ENCODE measurements at places on chromosomes 11 and 22.

DNA sequence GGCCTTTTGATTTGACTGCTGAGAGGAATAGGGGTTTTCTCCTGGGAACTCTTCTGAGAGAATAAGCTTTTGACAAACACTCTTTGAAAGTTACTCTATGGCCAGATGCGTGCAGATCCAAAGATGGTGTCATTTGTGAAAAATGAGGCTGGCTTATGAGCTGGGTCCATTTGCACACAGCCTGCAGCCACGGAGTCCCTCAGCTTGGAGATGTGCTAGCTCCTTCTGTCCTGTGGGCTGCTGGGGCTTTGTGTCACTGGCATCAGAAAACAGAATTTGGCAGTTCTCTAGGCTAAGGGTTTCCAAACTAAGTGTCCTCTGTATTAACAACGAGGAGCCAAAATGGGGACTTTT lies 702.4 kb downstream of the NTM start:
- DNase-seq: no peak

GRCh38 chr11:8870411-8871170 lies 40.4 kb upstream of the AKIP1 start:
- DNase-seq: peak; percentile 40

GRCh38 chr22:19801340-19802000 lies 40.9 kb downstream of the TBX1 start:
- DNase-seq: no peak

DNA sequence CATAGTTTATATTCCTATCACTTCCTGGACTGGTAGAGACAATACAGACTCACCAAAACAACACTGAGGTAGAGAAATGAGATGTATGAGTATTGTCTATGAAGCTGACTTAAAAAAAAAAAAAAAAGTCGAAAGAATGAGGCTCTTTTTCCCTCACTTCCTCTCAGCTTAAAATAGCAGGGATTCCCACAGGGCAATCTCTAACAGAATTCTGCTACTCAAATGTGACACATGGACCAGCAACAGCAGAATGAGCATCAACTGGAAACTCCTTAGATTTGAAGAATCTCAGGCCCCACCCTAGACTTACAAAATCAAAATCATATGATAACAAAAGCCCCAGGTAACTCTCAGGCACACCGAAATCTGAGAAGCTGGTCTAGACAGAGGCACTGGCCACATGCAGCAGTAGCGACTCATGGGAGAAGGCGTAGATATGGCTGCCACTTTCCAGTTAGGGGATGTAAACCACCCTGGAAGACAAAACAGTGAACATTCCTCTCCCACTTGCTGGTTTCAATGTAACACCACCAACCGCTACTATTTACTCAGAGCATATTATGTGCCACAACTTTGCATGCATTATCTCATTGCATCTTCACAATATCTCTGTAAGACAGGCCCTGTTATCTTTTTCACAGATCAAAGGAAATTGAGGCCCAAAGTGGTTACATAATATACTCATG lies 128.0 kb downstream of the RBFOX2 start:
- no peak for DNase-seq

DNA sequence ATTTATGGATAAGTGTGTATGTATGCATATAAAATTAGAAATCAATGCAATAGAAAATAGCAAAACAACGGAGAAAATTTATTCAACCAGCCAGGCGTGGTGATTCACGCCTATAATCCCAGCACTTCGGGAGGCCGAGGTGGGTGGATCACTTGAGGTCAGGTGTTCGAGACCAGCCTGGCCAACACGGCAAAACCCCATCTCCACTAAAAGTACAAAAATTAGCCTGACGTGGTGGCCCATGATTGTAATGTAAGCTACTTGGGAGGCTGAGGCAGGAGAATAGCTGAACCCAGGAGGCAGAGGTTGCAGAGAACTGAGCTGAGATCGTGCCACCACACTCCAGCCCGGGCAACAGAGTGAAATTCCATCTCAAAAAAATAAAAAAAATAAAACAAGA lies 5.5 kb downstream of the KRTAP5-6 start:
- no peak for DNase-seq

DNA sequence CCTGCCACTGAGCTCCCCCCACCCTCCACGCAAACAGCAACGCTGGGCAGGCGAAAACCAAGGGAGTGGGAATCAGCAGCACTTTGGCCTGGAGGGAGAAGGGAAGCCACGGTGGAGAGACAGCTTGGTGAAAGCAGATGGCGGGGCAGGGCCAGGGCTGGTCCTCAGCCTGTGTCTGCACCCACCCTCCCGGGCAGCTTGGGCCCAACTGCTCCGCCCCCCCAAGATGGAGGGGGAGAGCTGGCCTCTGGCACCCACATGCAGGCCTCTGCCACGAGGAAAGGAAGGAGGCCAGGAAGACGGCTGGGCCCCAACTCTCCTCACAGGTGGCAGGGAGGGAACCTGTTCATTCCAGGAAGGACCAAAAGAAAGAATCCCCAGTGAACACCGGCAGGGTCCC lies 17.8 kb downstream of the MAFF start:
- DNase-seq: no peak

GRCh38 chr11:18115360-18116127 lies 9.7 kb upstream of the SAAL1 start:
- DNase-seq: no peak

- no peak for DNase-seq
Observed at GRCh38 chr11:30485756-30486155, 100.4 kb downstream of the MPPED2 start.

DNA sequence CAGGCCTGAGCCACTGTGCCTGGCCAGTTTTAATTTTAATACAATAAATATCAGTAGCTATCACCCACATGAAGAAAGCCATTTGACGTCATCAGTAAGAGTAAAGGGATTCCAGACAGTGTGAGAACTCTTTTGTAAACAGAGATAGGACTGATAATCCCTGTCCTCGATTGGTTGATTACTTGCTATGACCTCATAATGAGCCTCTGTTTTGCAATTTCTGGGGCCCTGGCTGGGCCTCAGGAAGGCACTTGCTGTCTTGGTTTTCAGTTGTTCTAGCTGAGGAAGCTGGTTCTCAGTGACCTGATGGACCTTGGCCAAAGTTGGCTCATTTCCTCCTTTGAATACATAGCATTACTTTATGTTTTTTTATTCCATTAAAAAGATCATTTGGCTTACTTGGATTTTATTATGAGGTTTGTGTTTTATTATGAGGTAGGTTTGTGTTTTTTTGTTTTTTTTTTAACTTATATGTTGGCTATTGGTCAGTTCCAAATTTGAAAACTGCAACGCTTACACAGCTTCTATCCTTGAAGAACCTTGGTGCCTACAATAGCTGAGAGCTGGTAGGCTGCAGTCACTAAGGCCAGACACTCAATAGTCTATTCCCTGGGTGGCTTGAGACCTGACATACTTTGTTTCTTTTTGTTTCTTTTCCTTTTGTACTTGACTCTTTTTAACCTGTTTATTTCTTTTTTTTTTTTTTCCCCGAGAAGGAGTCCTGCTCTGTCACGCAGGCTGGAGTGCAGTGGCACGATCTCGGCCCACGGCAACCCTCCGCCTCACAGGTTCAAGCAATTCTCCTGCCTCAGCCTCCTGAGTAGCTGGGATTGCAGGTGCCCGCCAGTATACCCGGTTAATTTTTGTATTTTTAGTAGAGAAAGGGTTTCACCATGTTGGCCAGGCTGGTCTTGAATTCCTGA lies 20.0 kb downstream of the MARK2 start:
- no peak for DNase-seq

DNA sequence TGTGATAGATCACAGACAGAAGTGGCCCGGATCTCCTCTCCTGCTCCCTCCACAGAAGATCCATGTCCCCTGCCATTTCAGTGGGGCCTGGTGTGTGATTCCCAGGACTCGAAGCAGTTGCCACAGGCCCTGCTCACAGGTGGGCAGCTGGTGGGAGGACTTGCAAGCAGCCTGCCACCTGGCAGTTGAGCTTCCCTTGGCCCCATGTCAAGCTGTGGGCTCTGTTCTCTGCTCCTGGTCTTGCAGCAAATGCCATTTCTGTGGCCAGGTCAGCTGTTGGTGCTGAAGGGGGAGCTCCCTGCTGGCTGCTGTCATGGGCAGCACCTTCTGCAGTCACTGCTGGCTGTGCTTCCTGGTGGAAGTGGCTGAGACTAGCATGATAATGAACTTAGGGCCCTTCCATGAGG lies 59.1 kb upstream of the SLC22A12 start:
- no peak for DNase-seq

DNA sequence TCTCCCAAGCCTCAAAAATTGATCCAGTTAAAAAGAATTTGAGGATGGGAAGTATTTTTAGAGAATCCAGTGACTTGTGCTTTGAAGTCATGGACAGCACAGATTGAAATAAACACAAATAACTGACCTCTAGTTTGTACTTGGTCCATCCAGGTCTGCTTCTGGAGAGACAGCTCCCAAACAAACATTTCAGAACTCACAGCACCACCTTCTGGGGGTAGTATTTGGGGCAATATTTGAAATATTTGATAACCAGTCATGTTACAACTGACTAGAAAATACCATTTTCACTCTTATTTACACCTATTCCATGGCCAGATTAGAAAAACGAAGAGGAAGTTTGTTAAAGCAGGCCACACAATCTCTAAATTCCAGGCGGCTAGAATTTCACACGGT lies 56.2 kb downstream of the CTSC start:
- no peak for DNase-seq

- no peak for DNase-seq
Observed at GRCh38 chr11:64654958-64655541, 64.0 kb downstream of the SLC22A12 start.

DNA sequence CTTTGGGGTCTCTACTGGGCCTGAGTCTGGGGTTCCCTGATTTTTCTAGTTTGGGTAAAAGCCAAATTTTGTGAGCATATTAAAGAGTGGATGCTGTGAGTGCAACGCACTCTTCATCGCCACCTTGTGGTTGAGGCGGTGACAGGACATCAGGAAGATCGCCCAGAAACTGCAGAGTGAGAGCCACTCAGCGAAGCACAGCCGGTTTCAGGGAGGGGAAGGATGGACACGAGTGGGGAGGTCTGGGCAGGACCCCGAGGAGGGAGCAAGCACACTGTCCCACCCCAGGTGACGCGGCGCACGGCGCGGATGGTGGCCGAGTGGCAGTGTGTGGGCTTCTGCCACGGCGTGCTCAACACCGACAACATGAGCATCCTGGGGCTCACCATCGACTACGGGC lies 9.1 kb downstream of the SELENOO start:
- no peak for DNase-seq

- DNase-seq: no peak
Observed at GRCh38 chr11:92264350-92264749, 39.7 kb downstream of the FAT3 start.

GRCh38 chr11:103648054-103648453 lies 388.4 kb upstream of the DDI1 start:
- no peak for DNase-seq

GRCh38 chr11:106172386-106172991 lies 95.0 kb downstream of the AASDHPPT start:
- DNase-seq: no peak

GRCh38 chr22:44578516-44579230 lies 80.6 kb upstream of the RTL6 start:
- no peak for DNase-seq

GRCh38 chr11:3954448-3955298 lies 99.2 kb downstream of the STIM1 start:
- DNase-seq: no peak

DNA sequence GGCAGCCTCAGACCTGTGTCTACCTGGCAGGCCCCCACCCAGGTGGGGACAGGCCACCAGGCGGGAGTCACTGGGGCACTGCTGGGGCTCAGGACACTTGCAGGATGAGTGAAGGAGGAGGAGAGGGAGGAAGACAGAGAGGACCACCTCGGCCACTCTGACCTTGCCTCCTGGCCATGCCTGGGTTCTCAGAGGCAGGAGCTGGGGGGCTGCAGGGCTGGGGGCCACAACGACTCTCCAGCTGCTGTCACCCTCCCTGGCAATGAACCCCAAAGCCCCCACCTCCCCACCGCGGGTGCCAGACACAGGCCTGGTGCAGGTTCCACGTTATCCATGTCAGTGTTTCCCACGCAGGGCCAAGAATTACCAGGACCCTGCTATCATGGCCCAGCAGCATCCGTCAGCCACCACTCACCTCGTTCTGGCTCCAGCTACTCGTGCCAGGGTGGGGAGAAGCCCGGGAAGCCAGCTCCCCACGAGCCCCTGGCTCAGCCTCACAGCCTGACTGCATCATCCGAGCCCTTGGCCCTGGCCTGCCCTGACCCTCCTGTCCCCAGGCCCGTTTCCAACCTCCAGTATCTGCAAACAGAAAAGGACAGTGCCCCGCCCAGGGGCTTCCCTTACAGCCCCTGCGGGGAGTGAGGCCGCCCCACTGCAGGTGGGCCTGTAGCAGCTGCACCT lies 62.4 kb downstream of the BRD1 start:
- no peak for DNase-seq

GRCh38 chr11:109486129-109486528 lies 64.1 kb downstream of the C11orf87 start:
- no peak for DNase-seq

DNA sequence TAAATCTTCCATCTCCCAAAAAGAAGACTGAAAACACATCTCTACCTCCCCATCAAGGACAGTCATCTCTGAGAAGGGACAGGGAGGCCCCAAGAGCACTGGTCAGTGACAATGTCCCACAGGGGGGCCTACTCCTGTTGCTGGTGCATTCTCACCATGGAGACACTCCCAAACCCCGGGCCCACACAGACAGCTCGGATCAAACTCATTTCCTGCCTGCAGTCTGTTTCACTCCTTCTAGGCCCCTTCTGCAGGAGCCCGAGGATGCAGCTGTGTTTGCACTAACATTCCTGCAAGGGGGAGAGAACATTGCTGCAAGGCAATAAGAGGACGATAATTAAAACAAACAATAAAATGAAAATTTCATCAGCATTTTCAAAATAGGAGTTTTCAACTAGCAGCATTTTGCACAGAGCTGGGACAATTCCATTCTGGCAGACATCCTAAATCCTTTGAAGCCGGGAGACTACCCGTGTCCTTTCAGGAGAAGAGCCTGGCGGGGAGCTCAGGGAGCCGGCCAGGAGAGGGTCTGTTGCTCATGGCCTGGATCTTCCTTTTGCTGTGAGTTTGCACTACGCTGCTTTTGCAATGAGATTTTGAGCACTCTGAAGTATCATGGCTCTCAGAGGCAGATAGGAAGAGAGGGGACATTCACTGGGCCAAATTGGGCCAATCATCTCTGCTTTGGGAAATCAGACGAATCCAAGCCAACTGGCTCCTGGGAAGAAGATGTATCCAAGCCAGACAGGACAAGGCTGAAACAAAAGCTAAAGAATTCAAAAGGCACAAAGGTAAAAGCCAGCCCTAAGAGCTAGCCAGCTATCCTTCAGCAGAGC lies 33.2 kb downstream of the SPATA19 start:
- DNase-seq: no peak

GRCh38 chr22:24519496-24519895 lies 24.4 kb downstream of the UPB1 start:
- DNase-seq: no peak

Measured in iPS DF 19.7 (cell line).